ENCODE measurements at places on chromosomes 5 and 9.

GRCh38 chr5:121088341-121088740, 624.2 kb downstream of the PRR16 start:
- DNase-seq, result no peak

- no peak for DNase-seq
Measured at GRCh38 chr5:170246126-170246870, 13.5 kb downstream of the C5orf58 start.

GRCh38 chr5:151253605-151253950, 593 bp downstream of the GM2A start:
- DNase-seq, result no peak

DNA sequence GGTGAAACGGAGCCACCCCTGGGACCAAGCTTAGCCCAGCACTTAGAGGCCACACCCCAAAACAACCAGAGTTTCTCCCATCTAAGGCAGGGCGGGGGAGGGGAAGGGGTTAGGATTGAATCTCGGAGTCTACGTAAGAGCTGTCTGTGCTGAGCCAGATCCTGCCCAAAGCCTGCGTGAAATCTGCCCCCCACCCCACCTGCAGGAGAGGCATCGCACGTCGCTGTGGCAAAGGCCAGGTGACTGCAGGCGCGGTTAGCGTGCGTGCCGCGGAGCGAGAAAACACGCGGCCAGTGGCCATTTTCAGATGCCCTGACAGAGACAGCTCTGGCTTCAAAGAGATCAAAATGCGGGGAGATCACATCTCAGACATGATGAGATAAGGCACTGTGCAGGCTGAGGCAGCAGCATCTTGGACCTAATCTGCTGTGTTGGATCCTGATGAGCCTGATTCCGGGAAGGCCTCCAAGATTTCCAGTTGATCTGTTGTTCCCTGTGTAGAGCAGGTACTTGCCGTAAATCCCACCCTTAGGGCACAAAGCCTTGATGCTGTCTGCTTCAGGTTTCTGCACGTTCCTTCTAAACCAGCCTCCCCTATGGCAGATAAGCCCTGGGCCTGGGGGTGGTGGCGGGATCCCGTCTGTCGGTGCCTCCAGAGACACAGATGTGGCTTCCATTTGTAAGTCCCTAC, 2.5 kb upstream of the QSOX2 start:
- DNase-seq, result no peak

GRCh38 chr5:132782101-132782500, 5.1 kb upstream of the SEPTIN8 start:
- no peak for DNase-seq

DNA sequence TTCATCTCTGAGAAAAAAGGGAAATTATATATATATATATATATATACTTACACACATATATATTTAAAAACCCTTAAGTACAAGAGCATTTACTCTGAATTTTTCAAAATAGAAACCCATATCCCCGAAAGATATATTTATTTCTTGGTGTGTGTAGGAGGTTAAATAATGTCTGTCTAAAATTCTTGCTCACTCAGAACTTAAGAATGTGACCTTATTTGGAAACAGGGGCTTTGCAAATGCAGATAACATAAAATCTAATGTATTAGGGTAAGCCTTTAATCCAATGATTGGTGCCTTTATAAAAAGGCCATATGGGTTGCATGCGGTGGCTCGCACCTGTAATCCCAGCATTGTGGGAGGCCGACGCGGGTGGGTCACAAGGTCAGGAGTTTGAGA, 517.3 kb upstream of the TLE4 start:
- no peak for DNase-seq

- no peak for DNase-seq
Measured at GRCh38 chr5:166086568-166086967, 2204.9 kb upstream of the WWC1 start.

DNA sequence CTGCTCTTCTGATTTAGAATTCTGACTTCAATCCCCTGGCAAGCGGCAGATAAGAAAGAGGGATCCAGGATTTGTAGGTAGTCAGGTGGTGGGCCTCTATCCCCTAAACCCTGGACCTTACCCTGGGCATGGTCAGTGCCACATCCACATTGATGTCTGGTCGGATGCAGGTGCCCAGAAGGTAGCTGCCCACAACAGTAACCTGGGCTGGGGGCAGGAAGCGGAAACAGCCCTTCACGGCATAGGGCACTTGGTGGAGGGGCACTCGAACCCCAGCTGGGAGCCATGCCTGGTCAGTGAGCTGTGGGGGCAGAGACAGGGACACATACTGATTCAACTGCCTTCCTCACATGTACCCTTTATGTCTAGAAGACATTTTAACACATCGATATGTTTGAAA, 3.8 kb downstream of the NOL6 start:
- no peak for DNase-seq

GRCh38 chr5:128596071-128596470, 58.0 kb upstream of the FBN2 start:
- no peak for DNase-seq

GRCh38 chr9:137602661-137603060, 2.8 kb upstream of the ARRDC1 start:
- no peak for DNase-seq

GRCh38 chr9:129201866-129202265, 23.8 kb upstream of the IER5L start:
- no peak for DNase-seq

DNA sequence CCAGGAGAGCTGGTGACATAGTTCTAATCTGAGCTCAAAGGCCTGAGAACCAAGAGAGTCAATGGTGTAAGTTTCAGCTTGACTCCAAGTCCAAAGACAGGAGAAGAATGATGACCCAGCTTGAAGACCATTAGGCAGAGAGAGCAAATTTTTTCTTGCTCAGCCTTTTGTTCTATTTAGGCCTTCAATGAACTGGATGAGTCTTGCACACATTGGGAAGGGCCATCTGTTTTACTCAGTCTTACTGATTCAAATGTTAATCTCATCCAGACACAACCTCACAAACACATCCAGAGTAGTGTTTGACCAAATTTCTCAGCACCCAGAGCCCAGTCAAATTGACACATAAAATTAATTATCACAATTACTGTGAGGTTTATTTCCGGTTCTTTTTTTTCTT, 7.1 kb upstream of the BTF3 start:
- no peak for DNase-seq

GRCh38 chr9:104177003-104177611, 83.0 kb downstream of the SMC2 start:
- DNase-seq, result no peak

DNA sequence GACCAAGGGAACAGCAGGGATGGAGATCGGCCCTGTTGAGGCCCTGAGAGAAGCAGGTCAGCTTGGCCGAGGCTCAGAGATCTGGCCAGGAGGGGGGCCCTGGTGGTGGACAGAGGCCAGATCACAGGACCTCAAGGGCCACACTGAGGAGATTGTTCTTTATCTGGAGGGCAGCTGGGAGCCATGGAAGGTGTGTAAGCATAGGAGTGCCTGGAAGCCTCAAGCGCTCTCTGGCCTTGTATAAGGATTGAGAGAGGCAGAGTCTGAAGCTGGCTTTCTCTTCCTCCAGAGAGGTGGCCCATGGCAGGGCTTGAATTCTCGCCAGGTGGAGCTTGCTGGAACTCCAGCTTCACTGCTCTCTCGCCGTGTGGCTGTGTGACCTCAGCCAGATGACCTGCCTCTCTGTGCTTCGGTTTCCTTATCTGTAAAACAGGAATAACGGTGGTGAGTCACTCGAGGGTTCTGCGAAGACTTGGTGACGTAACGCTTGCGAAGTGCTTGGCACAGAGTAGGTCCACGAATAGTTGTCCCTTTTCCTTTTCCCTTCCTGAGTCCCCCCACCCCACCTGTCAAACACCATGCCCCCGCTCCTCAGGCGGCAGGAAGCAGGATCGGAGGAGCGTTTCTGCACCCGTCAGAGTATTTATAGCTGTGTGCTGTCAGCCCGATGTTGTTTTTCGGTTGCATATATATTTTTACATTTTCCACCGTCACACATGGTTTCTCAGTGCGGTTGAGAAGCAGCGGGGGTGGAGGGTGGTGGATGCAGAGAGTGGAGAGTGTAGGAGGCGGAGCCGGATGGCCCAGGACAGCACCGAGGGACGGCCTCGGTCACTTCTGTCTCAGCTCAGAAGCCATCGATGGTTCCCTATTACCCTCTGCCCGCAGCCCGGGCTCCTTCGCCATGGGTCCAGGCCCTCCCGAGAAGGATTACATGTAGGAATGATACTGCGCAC, 17.0 kb upstream of the CRB2 start:
- DNase-seq, result no peak

DNA sequence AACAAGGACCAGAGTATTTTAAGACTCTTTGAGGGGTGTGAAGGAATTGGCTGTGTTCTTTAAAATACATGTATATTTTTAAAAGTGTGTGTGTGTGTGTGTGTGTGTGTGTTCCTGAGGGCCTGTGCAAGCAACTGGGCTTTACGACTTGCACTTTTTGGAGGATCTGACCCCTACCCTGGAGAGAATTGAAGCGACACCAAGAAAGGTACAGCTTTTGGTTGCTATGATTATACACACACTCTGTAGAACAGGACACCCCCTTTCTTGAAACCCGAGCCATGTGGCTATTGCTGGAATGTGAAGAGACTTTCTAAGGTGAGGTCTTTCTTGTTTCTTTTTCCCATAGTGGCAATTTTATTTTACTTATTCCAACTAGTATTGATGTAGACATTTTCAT, 988 bp downstream of the SHISAL2B start:
- no peak for DNase-seq

DNA sequence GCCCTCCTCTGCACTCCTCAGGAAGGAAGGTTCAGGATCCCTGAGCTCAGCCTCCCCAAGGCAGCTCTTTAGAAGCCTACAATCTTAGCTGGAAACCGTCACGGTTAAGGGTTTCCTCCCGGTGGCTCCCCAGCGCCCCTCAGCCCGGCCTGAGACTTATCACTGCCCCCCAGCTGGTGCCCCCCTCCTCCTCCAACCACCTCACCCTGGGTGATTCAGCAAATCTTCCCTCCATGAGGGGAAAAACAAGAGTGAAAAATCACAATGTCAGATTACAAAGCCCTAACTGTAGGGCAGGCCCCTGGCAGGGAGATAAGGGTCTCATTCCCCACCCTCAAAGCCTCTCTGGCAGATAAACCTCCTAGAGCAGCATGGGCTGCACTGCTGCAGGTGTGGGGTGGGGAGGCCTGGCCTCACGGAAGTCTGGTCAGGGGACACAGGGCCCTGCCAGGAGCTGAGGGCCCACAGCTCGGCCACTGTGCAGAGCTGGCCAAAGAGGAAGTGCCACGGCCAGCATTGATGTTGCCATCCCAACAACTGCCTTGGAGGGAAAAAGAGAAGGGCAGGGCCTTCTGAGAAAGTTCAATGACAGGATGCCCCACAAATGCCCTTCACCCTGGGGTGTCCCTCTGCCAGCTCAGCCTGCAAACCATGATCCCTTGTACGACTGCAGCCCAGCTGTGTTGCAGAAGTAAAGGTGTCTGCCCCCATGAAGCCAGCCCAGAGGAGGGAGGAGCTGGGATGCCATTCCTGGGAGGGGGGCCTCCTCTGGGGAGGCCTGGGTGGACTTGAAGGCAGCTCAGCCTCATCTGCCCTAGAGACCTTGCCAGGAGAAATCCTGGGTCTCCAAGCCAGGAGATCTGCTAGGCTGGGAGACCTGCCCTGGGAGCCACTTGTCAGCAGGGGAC, 25.9 kb downstream of the GFI1B start:
- no peak for DNase-seq

GRCh38 chr5:153775923-153776322, 262.8 kb downstream of the FAM114A2 start:
- DNase-seq, result no peak

GRCh38 chr5:72234265-72234700, 85.8 kb downstream of the MRPS27 start:
- DNase-seq, result no peak

GRCh38 chr9:99478469-99479027, 256.5 kb downstream of the SEC61B start:
- no peak for DNase-seq

DNA sequence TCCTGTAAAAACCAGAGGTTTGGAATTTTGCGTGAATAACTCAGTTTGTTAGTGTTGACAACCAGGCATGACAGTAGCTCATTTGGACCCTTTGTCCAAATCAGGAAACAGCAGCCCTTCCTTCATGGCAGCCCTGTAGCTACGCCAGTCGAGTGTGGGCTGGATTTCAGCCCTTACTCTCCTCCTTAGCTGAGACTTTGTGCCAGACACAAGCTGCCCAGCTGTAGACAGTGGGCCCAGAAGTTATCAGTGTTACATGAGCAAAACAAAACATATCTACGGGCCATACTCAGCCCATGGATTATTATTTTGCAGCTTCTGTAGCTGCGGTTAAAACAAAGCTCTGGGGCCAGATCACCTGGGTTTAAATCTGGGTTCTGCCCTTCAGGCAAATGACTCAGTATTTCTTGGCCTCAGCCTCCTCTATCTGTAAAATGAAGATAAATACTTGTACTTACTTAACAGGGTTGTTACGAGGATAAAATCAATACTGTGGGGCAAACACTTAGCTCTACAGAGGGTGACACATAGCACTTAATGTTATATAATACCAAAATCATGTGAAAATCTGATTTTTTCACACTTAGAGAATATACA, 76.9 kb downstream of the GHR start:
- no peak for DNase-seq

DNA sequence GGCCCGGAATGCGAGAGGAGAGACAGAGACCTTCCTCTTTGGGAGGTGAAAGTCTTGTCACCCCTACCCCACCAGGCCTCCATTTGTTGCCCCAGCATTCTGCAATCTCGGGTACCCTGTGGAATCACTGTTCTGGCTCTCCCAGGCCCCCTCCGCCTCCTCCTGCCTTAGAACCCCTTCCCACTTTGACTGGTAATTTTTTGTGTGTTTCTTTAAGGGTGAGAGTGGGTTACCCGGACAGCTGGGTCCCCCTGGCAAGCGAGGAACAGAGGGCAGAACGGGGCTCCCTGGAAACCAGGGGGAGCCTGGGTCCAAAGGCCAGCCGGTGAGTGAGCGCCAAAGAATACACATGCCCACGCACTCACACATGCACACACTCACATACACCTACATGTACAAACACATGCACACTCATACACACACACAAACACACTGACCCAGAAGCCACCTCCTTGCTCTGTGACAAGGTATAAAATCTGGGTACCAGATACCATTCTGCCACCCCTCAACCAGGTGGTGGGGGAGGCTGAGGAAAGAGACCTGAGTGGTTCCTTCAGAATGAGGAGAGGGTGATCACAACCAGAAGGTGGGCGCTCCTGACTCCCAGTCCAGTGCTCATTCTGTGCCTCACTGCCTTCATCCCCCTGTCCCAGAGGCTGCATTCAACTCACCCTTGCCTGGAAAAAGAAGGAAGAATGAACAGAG, 30.9 kb upstream of the ORM1 start:
- DNase-seq, result no peak

- no peak for DNase-seq
Measured at GRCh38 chr9:95791286-95791685, 84.2 kb upstream of the ERCC6L2 start.

DNA sequence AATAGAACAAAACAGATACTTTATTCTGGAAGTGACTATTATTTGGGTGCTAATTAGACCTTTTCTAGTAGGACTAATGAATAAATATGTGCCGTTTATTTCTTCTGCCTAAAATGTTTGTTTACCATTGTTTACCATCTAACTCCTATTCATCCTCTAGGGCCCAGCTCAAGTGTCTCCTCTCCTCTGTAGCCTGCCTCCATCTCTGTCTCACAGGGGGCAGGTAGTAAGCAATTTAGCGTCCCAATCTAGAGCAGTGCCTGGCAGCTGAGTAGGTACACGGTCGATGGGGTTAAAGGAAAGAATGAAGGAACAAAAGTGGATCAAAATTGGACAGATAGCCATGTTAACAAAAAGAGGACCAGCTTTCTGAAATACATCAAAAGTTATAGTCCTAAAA, 230.9 kb downstream of the SLF1 start:
- no peak for DNase-seq

All from nephron progenitor cell (in vitro differentiated cells).